ENCODE measurements at places on chromosomes 5 and 9. TPM values are rescaled to one million over a fixed set of nuclear protein-coding genes. Genes with fewer than 3 reads are reported as not detected.

GRCh38 chr5:78778538-78778937 lies 130.0 kb upstream of the LHFPL2 start:
- DNase-seq: no peak

- no peak for DNase-seq
Measured at GRCh38 chr9:130313103-130313858, 47.7 kb downstream of the HMCN2 start.

The PITX1 gene
- not detected for total RNA-seq

The DRD1 gene
- not detected for total RNA-seq

GRCh38 chr5:130045334-130045733 lies 141.1 kb downstream of the CHSY3 start:
- DNase-seq: no peak

Data from T-cell (primary cell).